ENCODE measurements at places on chromosomes 13 and 19. TPM values are rescaled to one million over a fixed set of nuclear protein-coding genes. Genes with fewer than 3 reads are reported as not detected.

DNA sequence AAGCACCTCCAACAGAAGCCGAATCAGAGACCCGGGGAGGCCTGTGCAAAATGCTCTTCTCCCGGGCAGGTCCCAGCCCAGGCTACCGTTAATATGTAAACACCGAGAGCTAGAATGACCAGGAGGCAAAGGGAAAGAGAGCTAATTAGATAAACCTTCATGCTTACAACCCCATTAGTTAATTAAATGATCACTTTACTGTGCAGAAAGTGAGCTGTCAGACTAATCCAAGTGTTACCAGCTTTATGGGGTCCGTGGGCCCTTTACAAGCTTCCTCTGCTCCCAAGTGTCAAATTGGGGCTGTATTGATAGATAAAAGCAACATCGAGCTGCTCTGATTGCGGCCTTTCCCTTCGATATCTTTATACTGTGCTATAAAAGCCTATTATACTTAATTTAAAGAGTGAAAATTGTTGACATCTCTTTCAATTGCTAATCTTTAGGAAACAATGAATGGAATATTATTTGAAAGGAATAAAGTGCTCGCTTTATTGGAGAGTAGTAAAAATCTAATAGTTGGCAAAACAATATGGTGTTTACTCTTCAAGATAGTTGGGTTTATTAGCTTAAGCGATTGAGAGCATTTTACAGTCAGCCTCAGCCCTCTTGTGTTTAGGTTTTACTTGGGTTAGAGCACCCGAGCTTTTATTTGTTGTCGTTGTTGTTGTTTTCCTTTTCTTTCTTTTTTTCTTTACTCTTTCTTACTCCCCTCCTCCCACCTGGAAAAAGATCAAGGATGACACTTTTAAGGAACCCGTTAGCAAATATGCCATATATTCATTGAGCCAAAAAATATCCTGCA is 189.3 kb upstream of the GPR12 start:
- no peak for DNase-seq

The ZNF850 gene
- 3.9 TPM for polyA plus RNA-seq

- no peak for DNase-seq
Observed at GRCh38 chr19:40614622-40615411, 13.6 kb downstream of the LTBP4 start.

The LENG1 gene
- 9.8 TPM for polyA plus RNA-seq

DNA sequence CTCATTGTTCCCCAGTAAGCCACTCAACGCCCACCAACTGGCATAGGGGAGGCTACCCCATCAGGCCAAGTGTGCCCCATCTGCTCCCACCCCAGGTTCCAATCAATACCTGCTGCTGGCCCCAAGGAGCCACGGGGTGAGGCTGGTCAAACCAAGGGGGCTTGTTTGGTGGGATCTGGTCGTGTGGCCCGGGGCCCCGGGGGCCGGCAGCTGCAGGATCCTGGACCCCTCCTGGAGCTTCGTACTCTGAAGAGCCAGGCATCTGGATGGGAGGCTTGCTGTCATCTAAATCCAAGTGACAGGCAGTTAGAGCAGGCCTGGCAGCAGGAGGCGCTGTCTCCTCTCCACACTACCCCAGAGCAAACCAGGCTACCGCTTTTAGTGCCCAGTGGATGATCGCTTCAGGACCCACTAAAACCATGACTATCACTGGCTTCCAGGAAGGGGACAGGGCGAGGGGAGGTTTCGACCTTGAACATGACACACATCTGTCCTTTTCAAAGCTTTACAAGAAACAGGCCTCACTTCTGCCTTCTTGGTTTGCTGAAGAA is 14.2 kb downstream of the CHERP start:
- DNase-seq = no peak

The ATP4B gene
- polyA plus RNA-seq = 0.20 TPM

DNA sequence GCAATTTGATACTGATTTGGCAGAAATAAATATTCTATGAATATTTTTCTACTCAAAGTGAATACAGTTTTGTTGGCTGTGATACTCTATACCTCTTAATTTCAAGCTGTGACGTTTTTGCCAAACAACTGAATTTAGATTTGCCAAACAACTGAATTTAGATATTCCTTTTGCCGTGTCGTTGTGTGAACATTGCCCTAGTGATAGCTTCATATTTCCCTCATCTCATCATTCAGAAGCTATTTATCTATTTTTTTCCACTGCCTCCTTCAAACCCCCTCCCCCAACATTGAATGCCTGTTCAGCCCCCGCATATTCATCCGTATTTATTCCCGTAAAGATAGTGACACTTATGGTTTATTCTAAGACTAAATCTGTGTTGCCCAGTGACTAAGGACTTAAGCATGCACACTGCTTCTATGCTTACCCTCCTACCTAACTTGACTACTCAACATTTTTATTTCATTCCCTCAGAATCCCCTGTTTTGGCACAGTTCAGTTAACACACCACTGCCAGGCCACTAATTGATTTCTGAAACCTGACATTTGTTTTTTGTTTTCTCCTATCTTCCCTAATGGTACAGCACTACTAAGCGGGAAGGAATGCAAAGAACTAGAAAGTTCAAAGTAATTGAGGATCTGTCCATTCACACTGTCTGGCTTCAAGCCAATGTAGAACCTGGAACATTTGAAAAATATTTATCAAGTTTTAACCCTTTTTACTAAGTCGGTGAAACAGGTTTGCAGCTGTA is 2.8 kb upstream of the KLF5 start:
- DNase-seq = no peak
